Astrocyte (in vitro differentiated cells and primary cell): ENCODE measurements at places on chromosomes 7 and 10. TPM values are rescaled to one million over a fixed set of nuclear protein-coding genes. Genes with fewer than 3 reads are reported as not detected.

GRCh38 chr7:41142904-41143473 lies 559.9 kb downstream of the INHBA start:
- no peak for DNase-seq

DNA sequence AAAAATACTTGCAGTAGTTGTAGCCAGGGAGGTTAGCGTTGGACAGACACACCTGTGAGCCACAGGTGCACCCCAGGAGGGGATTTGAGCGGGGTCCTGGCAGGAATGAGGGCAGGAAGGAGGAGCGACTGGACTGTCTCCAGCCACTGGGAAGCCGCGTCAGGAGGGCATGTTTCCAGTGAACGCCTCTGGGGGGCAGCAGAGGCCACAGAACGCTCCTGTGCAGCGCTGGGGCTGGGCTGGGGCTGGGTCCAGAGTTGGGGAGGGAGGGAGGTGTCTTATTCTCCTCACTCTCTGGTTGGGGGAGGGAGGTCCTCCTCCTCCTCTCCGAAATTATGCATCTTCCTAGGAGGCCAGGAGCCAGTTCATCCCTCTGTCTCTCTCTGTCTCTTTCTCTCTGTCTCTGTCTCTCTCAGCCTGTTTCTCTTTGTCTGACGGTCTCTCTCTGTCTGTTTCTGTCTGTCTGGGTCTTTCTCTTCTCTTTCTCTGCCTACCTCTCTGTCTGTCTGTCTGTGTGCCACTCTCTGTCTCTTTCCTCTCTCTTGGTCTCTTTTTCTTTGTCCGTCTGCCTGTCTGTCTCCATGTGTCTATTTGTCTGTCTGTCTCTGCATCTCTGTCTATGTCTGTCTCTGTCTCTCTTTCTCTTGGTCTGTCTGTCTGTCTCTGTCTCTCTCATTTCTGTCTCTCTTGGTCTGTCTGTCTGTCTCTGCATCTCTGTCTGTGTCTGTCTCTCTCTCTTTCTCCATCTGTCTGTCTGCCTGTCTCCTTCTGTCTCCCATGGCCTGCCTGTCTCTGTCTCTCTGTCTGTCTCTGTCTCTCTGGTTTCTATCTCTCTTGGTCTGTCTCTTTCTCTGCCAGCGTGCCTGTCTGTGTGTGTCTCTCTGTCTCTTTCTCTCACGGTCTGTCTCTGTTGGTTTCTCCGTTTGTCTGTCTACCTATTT lies 9.9 kb upstream of the PSMG3 start:
- DNase-seq: no peak

- no peak for DNase-seq
These were observed 203.5 kb downstream of the HIBADH start for GRCh38 chr7:27459021-27459730.

DNA sequence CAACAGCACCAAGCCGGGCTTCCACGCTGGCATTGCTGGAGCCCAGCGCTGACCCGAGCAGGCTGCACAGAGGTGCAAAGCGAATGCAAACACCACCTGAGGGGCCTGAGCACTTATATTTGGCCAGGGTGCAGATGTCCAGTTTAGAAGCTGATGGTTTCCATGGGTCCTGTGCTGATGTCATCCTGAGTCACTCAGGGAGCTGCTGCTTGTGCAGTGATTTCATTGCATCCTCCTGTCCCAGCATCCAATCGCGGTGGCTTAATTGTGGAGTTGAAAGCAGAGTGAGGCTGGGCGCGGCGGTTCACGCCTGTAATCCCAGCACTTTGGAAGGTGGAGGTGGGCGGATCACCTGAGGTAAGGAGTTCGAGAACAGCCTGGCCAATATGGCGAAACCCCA lies 410.2 kb upstream of the KLF6 start:
- peak; percentile 49 for DNase-seq

- peak; percentile 85 for DNase-seq
These were observed 12.9 kb downstream of the C10orf67 start for GRCh38 chr10:23331567-23332301.

KEL gene
- 0.96 TPM in 1 of 2 replicates, not detected in the other for total RNA-seq

GRCh38 chr10:100303724-100304319 lies 17.3 kb upstream of the BLOC1S2 start:
- DNase-seq: peak; percentile 14

DNA sequence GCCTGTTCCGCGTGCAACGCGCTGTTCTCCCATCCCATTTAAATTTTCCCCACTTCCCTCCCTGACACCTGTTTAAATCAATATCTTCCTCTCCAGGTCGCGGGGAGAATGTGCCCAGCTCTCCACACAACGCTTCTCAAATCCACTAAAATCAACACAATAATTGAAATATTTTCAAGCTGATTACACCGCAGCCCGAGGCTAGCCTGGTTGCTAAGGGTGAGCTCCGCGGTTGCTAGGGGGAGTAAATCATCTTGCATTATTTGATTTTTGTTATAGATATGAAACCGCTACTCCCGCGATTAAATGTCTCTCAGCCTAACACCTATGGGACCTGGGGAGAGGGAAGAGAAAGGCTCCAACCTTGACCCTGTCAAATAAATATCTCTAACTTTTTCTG lies 36.2 kb downstream of the UNCX start:
- DNase-seq: no peak

CALCR gene
- 5.4 and 5.7 TPM in 2 replicates for total RNA-seq

VIPR2 gene
- total RNA-seq: 0.43 and 0.68 TPM in 2 replicates

AFAP1L2 gene
- total RNA-seq: 26.6 and 28.1 TPM in 2 replicates

TUBAL3 gene
- total RNA-seq: not detected in 2 replicates

XPNPEP1 gene
- total RNA-seq: 100 and 104 TPM in 2 replicates

DNA sequence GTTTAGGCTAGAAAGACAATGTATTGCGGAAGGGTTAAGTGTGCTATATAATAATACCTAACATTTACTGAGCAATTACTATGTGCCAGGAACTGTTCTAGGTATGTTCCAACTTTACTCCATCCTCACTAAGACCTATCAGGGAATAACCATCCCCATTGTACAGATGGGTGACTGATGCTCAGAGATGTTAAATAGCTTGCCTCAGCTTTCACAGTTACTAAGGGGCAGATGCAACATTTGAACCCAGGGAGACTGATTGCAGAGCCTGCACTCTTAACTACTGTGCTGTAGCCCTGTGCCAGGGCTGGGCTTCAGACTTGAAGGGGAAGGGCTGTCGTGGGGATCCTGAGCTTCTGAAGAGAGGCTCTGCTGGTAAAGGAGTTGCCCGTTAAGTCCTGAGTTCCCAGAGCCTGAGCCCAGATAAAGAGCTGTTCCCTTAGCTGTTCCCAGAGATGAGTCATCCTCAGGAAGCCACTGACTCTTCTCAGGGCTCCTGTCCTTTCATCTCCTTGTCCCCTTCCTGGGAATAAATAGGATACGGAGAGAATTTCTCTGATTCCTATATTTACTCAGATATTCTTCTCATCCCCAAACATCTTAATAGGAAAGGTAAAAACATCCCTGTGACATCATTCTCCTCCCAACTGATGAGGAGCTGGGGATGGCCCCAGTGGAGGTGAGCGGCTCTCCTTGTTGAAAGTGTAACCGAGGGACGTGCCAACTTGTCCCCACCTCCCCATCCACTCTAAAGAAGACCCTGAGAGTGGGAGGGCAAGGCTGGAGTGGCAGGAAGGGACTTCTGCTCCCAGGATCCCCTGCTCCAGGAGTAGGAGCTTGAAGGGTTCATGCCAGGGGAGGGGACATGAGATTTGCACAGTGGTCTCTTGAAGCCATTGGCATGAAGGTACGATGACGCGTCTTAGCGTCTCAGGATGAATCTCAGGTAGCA lies 28.0 kb upstream of the HABP2 start:
- DNase-seq: peak; percentile 14

FAM204A gene
- total RNA-seq: 60.2 and 62.7 TPM in 2 replicates
